Astrocyte (in vitro differentiated cells and primary cell): ENCODE measurements at places on chromosomes 12 and 14. TPM values are rescaled to one million over a fixed set of nuclear protein-coding genes. Genes with fewer than 3 reads are reported as not detected.
A peak's percentile ranks its signal among the peaks of the same experiment; 100 is the strongest.

The NGB gene
- total RNA-seq: not detected in 2 replicates

The PLCZ1 gene
- total RNA-seq: not detected in 2 replicates

The RPL10L gene
- not detected in 2 replicates for total RNA-seq

The SDS gene
- total RNA-seq: not detected in 2 replicates

The HOXC4 gene
- total RNA-seq: not detected in 2 replicates

The KIF26A gene
- total RNA-seq: 1.4 TPM in 2 replicates

The SLC7A7 gene
- 13.3 and 14.3 TPM in 2 replicates for total RNA-seq

The CLEC9A gene
- total RNA-seq: not detected in 2 replicates

The OR10P1 gene
- not detected in 2 replicates for total RNA-seq

The C1QL4 gene
- 0.09 TPM in 1 of 2 replicates, not detected in the other for total RNA-seq

The CMA1 gene
- not detected in 2 replicates for total RNA-seq

The BAZ2A gene
- 105 and 107 TPM in 2 replicates for total RNA-seq

DNA sequence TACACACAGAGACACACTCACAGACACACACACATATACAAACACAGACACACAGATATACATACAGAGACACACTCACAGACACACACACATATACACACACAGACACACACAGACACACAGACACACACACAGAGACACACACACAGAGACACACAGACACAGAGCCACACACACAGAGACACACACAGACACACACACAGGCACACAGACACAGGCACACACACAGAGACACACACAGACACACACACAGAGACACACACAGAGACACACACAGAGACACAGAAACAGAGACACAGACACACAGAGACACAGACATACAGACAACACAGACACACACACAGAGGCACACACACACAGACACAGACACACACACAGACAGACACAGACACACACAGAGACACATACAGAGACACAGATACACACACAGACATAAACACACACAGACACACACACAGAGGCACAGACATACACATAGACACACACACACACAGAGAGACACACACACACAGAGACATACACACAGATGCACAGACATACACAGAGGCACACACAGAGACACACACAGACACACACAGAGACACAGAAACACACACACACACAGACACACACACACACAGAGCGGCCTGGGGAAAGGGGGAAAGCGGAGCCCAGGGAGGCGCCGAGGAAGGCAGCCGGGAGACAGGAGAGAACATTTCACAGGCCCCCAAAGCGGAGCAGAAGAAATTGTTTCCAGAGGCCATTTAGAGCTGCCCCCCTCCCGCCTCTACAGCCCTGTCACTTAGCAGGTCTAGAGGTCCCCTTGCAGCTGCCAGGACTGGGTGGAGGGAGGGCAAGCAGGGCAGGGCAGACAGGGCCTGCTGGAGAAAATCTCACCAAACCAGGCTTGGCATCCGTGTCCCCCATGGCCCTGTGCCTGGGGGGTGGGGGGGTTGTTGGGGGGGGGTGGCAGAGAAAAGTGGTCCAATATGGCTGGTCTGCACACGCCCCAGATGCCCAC lies 38.9 kb downstream of the SERPINA3 start:
- peaks cover 11% of the 10 kb centered on the region for H3K4me1 ChIP-seq
- H3K27ac ChIP-seq: no peak overlapping the region
- no peaks in the 10 kb centered on the region for H3K36me3 ChIP-seq
- H3K27me3 ChIP-seq: no peaks in the 10 kb centered on the region
- DNase-seq: no peak

GRCh38 chr14:94320243-94320642 lies 2.9 kb downstream of the SERPINA6 start:
- H3K4me3 ChIP-seq: no peak overlapping the region
- H3K27ac ChIP-seq: no peak overlapping the region
- no peaks in the 10 kb centered on the region for H3K27me3 ChIP-seq
- peaks cover 9% of the 10 kb centered on the region for H3K4me1 ChIP-seq
- no peaks in the 10 kb centered on the region for H3K36me3 ChIP-seq

- H3K27me3 ChIP-seq: no peaks in the 10 kb centered on the region
- H3K4me1 ChIP-seq: no peaks in the 10 kb centered on the region
- DNase-seq: no peak
- no peaks in the 10 kb centered on the region for H3K36me3 ChIP-seq
- no peak overlapping the region for H3K27ac ChIP-seq
These were observed 15.9 kb upstream of the NUBPL start for GRCh38 chr14:31545328-31545727.

- peak overlapping the region; percentile 94 for H3K27ac ChIP-seq
- DNase-seq: no peak
- H3K4me3 ChIP-seq: no peak overlapping the region
These were observed 5.7 kb upstream of the KRT75 start for GRCh38 chr12:52439845-52440244.

GRCh38 chr14:98924046-98924445 lies 348.0 kb downstream of the BCL11B start:
- H3K27me3 ChIP-seq: no peaks in the 10 kb centered on the region
- H3K4me3 ChIP-seq: no peak overlapping the region
- no peak overlapping the region for H3K27ac ChIP-seq
- no peaks in the 10 kb centered on the region for H3K4me1 ChIP-seq
- no peaks in the 10 kb centered on the region for H3K36me3 ChIP-seq
- DNase-seq: no peak

DNA sequence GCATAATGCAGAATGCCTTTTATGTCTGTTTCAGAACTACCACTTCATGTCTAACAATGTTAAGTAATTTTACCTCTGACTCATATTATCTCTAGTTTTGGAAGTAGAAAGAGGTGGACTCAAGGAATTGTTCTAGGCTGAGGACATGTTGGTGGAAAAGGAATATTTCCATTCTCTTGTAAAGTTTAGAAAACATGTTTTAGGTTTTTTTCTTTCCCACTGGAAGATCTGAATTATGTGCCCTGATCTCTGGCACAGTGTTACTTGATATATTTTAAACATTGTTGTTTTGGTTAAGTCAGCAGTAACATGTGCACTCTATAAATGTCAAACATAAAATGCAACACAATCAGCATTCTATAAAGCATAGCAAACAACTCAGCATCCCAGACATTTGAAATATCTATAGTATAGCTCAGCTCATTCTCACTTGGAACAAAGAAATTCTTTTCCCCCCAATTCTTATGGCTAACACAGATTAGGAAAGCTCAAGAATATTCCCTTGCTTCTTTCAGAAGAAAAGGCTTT lies 202.3 kb downstream of the STXBP6 start:
- H3K4me1 ChIP-seq: peaks cover 4% of the 10 kb centered on the region
- DNase-seq: no peak
- no peak overlapping the region for H3K4me3 ChIP-seq
- no peak overlapping the region for H3K27ac ChIP-seq

GRCh38 chr14:98966475-98967162 lies 305.4 kb downstream of the BCL11B start:
- no peak overlapping the region for H3K4me3 ChIP-seq
- H3K4me1 ChIP-seq: no peaks in the 10 kb centered on the region
- no peak for DNase-seq

DNA sequence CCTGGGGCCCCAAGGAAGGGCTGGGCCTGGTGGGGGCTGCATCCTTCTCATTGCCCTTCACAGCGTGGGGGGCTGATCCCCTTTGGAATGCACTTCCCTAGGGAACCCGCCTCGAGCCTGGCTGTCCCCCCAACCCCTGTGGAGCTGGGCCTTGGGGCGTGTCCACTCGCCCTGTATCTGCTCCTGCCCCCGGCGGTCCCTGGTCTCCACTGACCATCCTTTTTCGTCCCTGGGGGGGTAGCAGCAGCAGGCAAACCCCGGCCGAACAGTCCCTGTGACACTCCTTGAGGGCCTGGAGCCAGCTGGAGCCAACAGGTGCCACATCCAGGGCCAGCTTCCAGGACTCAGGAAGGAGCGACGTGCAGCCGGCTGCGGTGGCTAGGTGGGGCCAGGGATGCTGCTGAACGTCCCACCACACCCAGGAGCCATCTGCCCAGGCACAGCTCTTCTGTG lies 9.4 kb upstream of the GPR132 start:
- H3K4me3 ChIP-seq: no peak overlapping the region
- H3K27ac ChIP-seq: no peak overlapping the region
- H3K4me1 ChIP-seq: peaks cover 11% of the 10 kb centered on the region
- peaks cover 3% of the 10 kb centered on the region for H3K27me3 ChIP-seq

GRCh38 chr14:85247071-85247470 lies 282.9 kb upstream of the FLRT2 start:
- no peaks in the 10 kb centered on the region for H3K27me3 ChIP-seq
- no peaks in the 10 kb centered on the region for H3K36me3 ChIP-seq
- H3K4me3 ChIP-seq: no peak overlapping the region
- H3K4me1 ChIP-seq: no peaks in the 10 kb centered on the region
- no peak overlapping the region for H3K27ac ChIP-seq
- DNase-seq: no peak

- no peaks in the 10 kb centered on the region for H3K36me3 ChIP-seq
- no peak overlapping the region for H3K4me3 ChIP-seq
- no peaks in the 10 kb centered on the region for H3K27me3 ChIP-seq
These were observed 114.2 kb upstream of the SINHCAF start for GRCh38 chr12:31440134-31440533.

- peaks cover 5% of the 10 kb centered on the region for H3K4me1 ChIP-seq
- no peaks in the 10 kb centered on the region for H3K36me3 ChIP-seq
- no peak overlapping the region for H3K4me3 ChIP-seq
- H3K27me3 ChIP-seq: no peaks in the 10 kb centered on the region
- H3K27ac ChIP-seq: no peak overlapping the region
- DNase-seq: no peak
These were observed 4.5 kb downstream of the TMEM117 start for GRCh38 chr12:43840338-43840737.

GRCh38 chr12:124678421-124678893 lies 111.0 kb upstream of the NCOR2 start:
- H3K27me3 ChIP-seq: no peaks in the 10 kb centered on the region
- H3K4me1 ChIP-seq: peaks cover 63% of the 10 kb centered on the region

- H3K27me3 ChIP-seq: no peaks in the 10 kb centered on the region
- H3K4me1 ChIP-seq: no peaks in the 10 kb centered on the region
- DNase-seq: no peak
- no peak overlapping the region for H3K4me3 ChIP-seq
- no peak overlapping the region for H3K27ac ChIP-seq
These were observed 3.9 kb upstream of the MDM2 start for GRCh38 chr12:68803948-68804656.

- no peak overlapping the region for H3K4me3 ChIP-seq
- DNase-seq: no peak
- no peak overlapping the region for H3K27ac ChIP-seq
- no peaks in the 10 kb centered on the region for H3K27me3 ChIP-seq
- no peaks in the 10 kb centered on the region for H3K36me3 ChIP-seq
- no peaks in the 10 kb centered on the region for H3K4me1 ChIP-seq
These were observed 443.0 kb downstream of the RAD51B start for GRCh38 chr14:68262567-68262966.

DNA sequence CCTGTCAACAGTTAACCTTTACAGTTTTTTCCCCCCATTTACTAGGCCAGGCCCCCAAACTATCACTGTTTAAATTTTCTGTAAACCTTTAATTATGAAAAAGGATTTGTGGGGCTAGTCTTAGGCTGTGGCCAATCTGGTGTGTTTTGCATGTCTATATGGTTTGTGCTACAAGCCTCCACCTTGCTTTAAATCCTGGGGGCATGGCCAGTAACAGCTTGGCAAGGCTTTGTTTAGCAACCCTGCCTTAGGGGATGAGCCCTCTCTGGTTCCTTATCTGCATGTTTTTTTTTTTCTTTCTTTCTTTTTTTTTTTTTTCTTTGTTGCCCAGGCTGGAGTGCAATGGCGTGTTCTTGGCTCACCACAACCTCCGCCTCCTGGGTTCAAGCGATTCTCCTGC lies 102.7 kb downstream of the KCNMB4 start:
- no peaks in the 10 kb centered on the region for H3K36me3 ChIP-seq
- H3K4me3 ChIP-seq: no peak overlapping the region
- no peak overlapping the region for H3K27ac ChIP-seq
- H3K27me3 ChIP-seq: no peaks in the 10 kb centered on the region
- H3K4me1 ChIP-seq: no peaks in the 10 kb centered on the region
- DNase-seq: no peak

DNA sequence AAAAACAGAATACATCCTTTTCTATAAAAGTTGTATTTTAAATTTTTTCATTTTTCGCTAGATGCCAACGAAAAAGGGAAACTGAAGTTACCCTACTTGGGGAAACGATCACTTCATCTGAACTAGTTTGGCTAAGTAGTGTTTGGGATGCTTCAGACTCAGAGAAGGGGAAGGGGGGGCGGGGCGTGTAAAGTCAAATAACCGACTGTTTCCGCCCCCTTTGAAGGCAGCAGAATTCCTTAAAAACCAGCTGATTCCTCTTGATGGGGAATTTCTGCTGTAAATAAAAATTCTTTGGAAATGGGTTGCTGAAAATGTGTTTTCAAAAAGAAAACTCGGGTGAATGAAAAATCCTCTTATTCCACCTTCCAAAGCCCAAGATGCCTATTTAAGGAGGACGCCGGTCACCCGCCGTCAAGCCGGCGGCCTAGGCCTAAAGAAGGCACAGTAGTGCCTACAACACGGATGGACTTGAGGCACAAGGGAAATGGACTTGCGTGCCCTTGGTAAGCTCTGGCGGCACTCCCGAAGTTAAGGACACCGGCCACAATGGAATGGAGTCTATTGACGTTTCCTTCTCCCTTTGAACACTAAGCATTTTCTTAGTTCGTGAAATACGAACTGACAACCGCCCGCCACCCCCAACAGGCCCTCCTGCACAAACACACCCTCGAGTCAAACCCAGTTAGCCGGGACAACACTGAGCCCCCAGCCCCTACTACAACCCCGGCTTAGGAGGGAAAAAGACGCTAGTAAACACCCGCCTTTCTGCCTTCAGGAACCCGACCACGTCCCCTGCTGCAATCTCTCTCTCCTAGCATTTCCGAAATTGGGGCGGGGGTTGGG lies 1.9 kb downstream of the ATXN2 start:
- peaks cover 12% of the 10 kb centered on the region for H3K4me1 ChIP-seq
- no peaks in the 10 kb centered on the region for H3K27me3 ChIP-seq
- peak overlapping the region; percentile 88 for H3K4me3 ChIP-seq

- H3K27ac ChIP-seq: no peak overlapping the region
- no peaks in the 10 kb centered on the region for H3K4me1 ChIP-seq
- no peaks in the 10 kb centered on the region for H3K36me3 ChIP-seq
These were observed 100.7 kb downstream of the GPATCH2L start for GRCh38 chr14:76252471-76252870.

DNA sequence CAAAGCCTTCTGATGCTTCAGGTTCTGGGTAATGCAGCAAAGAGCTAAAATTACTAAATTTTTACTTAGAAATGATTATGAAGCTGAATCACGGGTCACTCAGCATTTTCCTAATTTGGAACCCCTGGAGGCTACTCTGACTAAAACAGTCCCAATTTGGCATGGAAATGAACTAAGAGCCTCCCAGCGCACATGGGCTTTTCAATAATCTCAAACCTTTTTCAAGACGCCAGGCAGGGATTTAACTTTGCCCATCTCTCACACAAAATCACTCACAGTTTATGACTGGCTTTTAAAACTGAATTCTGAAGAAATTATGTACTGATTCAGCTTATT lies 68.3 kb downstream of the LLPH start:
- no peaks in the 10 kb centered on the region for H3K27me3 ChIP-seq
- no peaks in the 10 kb centered on the region for H3K36me3 ChIP-seq
- no peak for DNase-seq
- H3K4me1 ChIP-seq: peaks cover 18% of the 10 kb centered on the region
- H3K4me3 ChIP-seq: no peak overlapping the region

- H3K27me3 ChIP-seq: no peaks in the 10 kb centered on the region
- H3K36me3 ChIP-seq: no peaks in the 10 kb centered on the region
- no peaks in the 10 kb centered on the region for H3K4me1 ChIP-seq
- DNase-seq: no peak
- H3K4me3 ChIP-seq: no peak overlapping the region
These were observed 20.1 kb downstream of the PIWIL1 start for GRCh38 chr12:130357729-130358330.
